ENCODE measurements at places on chromosomes 7 and 10.

GRCh38 chr10:114616103-114616502, 42.0 kb downstream of the ABLIM1 start:
- no peak for DNase-seq

GRCh38 chr7:66099551-66100407, 14.9 kb upstream of the CRCP start:
- no peak for DNase-seq

GRCh38 chr10:132946-133898, 2.0 kb upstream of the ZMYND11 start:
- DNase-seq: no peak

GRCh38 chr10:103646304-103646703, 152.8 kb downstream of the NEURL1 start:
- no peak for DNase-seq

DNA sequence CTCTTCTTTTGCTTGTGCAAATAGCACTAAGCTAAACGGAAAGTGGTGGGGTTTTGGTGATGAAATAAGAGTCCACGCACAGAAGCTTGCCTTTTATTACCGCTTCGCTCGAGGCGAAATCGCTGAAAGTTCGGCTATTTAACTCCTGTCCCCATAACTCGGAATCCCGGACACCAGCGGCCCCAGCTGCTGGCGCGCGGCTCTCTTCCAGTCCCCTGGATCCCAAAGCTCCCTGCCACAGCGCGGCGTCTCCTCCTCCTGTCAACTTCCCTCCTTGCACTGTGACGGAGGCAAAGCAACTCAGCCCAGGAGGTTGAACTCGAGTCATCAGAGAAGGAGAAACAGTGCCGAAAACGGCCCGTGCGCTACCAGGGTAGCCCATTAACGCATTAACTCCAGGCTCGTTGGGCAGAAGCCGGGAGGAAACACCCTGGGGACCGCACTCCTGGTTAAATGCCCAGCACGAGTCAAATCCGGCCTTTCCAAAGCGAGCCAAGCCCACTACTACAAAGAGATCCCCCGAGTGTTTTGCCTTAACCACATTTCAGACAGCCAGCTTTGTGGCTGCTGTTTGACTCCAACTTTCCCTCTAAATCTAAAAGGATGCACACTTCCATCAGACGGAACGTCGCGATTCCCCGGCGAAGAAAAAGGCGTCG, 1.3 kb downstream of the SEMA3D start:
- no peak for DNase-seq

DNA sequence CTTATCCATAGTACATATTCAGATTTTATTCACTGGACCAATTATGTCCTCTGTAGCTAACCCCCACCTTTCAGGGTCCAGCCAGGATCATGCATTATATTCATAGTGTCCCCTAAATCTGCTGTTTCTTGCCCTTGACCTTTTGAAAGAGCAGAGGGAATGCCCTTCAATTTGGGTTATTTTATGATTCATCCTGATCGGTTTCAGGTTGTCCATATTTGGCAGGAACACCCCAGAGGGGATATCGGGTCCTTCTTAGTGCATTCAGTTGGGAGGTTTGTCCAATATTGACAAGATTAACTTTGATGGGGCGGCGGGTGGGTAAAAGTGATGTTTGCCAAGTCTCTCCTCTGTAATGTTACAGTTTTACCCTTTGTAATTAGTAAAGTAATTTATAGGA, 60.9 kb downstream of the SHH start:
- DNase-seq: no peak

DNA sequence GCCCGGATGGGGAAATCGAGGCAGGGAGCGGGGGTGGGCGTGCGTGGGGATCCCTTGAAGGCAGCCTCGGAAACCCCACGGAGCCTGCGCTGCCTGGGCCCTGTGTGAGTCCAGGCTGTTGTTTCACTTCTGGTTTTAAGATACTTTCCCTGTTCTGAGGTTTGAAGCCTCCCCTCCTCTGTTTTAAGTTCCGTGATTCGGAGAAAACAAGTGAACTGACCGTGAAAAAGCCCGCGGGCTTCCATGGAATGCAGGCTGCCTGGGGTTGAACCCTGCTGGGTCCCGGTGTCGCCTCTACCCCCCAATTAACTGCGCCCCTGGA, 401 bp downstream of the LRRC27 start:
- DNase-seq: no peak

DNA sequence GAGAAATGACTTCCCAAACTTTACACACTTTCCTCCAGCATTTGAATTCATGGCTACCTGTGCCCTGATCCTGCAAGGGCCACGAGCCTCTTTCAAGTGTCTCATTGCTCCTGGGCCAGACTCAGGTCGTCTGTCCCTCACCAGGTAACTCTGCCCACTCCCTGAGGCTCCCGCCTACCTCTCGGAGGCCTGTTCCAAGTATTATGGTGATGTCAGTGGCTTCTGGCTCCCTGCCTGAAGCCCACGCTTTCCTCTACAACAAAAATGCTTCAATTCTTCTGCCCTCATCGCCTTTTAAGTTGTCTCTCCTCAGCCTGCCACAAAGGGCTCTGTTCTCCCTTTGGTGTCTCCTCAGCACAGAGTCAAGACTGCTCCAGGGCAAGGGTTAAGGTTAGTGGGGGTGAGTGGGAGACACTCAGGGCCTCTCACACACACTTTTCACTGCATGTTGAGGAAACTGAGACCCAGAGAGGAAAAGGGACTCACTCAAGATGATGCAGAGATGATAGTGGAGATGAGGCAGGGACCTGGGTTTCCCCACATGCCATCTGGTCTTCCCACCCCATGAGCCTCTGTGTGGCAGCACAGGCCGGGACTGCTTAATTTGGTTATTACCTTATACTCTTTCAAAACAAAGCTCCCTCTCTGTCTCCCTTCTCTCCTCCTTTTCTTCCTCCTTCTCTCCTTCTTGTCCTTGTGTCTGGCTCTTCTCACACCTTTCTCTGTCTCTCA, 28.3 kb upstream of the EGR2 start:
- DNase-seq: no peak

- no peak for DNase-seq
Measured at GRCh38 chr7:96484845-96485244, 162.9 kb upstream of the SLC25A13 start.

DNA sequence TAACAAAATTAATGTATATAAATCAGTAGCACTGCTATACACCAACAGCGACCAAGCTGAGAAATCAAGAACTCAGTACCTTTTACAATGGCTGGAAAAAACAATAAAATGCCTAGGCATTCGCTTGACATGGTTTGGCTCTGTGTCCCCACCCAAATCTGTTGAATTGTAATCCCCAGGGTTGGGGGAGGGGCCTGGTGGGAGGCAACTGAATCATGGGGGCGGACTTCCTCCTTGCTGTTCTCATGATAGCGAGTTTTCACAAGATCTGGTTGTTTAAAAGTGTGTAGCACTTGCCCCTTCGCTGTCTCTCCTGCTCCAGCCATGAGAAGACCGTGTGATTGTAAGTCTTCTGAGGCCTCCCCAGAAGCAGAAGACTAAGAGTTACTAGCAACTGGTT, 8.6 kb downstream of the ZNF786 start:
- DNase-seq: no peak

Data from central memory CD8-positive, alpha-beta T cell (primary cell).